MV-4-11 (cell line): ENCODE measurements at places on chromosomes 1 and 21.

DNA sequence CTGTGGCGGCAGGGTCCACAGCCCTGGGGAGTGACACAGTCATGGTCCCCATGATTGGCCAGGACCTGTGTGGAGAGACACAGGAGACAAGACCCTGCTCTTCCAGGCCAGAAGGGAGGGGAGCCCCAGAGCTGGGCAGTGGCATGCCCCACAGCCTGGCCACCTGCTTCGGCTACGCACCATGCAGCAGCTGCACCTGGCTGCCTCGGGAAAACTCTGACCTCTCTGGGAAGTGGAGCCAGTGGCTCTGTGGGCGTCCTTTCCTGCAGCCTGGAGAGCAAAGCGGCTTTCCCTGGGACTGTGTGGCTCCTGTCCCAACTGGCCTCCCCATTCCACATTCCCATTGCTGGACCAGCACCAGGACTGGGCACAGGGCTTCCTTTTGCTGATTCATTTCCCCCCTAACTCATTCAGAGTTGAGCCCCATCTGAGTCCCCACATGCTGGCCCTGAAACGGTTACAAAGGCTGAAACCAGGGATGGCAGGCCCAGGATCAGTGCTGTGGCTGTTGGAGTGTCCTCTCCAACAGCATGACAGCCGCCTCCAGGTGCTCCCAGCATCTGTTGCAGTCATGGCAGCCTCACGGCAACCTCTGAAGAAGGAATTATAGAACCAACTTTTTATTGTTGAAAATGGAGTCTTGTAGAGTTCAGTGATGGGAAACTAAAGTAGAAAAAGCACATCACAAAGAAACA is 15.0 kb downstream of the OXCT2 start:
- no peak for DNase-seq

DNA sequence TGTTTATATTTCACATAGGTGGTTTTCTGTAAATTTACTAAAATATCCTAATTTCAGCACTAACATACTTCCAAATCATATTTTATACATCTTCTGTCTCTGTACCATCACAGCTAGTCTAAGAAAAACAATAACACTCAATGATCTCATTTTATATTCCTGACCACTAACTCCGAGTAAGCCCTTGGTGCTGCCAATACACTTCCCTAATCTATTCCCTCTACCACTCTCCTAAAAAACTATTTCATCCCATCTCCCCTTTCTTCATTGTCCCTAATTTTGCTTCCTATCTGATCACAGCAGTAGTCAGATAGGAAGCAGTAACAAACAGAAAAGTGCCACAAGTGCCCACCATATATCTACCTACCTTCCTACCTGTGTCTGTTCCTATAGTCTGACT is 36.2 kb downstream of the ASH1L start:
- no peak for DNase-seq

- DNase-seq, result no peak
Measured at GRCh38 chr1:17359808-17360207, 12.2 kb upstream of the PADI6 start.

DNA sequence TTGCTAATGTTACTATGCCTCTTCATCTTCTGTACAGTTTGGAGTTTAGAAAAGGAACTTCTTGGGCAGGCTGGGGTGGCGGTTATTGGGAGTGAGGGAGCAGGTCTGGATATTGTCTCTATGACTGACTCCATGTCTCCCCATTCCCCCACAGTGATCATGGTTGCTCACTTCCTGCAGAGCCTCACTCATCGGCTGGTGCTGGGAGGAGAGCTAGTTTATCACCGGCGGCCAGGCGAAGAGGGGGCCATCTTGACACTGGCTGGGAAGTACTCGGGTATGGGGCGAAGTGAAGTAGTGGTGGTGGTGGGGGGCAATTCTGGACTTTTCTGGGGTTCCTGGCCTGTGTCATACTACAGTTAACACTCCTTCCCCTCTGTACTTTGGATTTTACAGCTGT is 2.2 kb downstream of the TOMM40L start:
- no peak for DNase-seq

- DNase-seq, result no peak
Measured at GRCh38 chr1:55352080-55352810, 137.1 kb upstream of the USP24 start.

GRCh38 chr1:38097284-38097898 is 50.8 kb upstream of the POU3F1 start:
- no peak for DNase-seq
